HAP-1 (cell line): ENCODE measurements at places on chromosomes 4 and X.

- DNase-seq = no peak
Observed at GRCh38 chr4:82774711-82775171, 23.9 kb downstream of the SCD5 start.

DNA sequence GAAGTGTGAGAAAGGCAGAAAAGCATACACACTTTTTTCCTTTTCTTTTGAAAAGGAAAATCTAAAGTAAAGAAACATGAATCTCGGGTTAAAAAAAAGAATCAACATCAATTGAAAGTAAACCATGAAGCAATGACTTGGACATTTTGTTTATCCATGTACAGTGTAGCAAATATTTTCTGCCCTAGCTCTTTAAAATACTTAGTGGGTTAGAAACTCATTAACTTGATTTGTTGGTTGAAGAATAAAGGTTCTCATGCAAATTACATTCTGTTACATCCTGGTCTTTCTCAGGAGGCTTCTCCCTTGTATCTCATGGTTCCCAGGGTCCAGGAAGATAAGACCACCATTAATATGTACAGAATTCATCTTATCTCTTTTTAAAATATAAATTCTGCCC, 9.0 kb upstream of the MEPE start:
- DNase-seq = no peak

GRCh38 chr4:67288964-67289363, 256.3 kb downstream of the CENPC start:
- DNase-seq = peak; percentile 76

DNA sequence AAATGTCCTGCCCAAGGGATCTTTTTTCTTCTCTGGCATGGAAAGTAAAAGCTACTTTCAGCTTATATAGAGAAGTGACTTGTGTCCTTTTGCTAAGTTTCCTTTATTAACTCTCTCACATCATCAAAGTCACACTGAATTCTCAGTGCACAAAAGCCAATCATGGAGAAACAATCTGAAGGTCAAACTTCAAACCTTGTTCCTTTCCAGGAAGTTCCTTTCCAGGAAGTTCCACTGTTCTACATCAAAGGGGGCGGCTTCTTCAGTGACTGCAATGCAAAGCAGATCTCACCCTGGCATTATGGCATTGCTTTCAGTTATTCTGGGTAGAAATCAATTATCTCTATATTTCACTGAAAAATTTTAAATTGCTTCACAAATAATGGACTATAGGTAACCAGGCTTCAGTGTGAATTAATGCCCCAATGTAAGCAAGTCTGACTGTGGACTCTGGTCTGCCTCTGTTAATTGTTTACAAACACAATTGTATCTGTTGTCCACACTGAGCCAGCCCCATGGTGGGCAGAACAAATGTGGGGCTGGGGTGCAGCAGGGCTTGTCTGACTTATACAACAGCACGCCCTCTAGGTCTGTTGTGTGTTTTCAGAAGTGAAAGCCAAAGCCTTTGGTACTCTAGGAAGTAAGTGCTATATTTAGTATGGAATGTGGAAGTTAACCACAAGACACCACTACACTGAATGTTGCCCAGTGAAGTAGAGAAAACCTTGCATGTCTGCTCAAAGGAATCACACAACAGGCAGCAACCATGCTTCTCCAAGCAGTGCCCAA, 98.8 kb downstream of the CDS1 start:
- DNase-seq = no peak
